ENCODE measurements at places on chromosomes 2 and 18.

GRCh38 chr18:11872479-11873136 lies 21.4 kb downstream of the CHMP1B start:
- DNase-seq, result no peak

DNA sequence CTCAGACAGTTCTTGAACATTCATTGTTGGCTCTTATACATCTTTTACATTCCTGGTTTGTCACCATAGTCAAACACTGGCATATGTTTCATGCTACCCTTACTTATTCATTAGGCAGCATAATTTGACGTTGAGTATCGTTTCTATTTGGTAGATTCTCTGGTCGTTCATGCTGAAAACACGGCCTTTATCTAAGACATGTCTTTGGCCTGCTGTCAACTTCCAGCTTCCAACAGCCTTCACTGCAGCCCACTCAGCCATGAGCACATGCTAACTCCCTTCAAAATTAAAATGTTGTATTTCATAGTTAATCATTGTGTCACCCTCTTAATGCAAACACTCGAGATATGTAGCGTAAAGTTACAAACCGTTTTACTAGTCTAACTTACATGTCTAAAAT lies 493.0 kb upstream of the NRP2 start:
- DNase-seq, result no peak

DNA sequence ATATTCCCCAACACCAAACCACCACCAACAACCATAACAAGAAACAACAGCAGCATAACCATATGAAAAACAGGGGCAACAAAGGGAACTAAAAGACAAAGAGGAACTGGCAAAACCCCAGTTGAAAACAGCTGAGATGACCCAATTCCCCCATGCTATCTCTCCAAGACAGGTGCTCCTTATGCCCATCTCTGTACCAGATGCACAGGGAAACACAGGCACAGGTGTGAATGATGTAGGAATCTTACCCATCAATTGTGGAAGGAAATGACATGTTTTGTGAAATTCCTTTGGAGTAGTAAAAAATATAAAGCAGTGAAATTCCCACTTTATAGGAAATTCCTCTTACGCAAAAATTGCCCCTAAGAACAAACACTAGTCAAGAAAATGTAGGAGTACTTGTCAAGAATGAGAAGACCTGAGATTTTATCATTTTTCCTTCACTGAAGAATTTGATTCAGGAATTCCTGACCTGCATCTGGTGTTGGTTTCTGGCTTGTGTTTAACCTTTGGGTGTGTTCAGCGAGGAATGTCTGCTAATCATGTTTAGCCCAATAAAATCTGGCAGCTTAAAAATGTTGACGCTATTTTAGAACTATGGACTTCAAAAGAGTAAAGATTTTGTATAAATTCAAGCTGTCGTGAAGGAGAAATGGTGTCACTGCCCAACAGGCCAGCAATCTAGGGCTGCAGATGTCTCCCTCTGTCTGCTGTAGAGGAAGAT lies 67.7 kb upstream of the ARHGAP28 start:
- no peak for DNase-seq

DNA sequence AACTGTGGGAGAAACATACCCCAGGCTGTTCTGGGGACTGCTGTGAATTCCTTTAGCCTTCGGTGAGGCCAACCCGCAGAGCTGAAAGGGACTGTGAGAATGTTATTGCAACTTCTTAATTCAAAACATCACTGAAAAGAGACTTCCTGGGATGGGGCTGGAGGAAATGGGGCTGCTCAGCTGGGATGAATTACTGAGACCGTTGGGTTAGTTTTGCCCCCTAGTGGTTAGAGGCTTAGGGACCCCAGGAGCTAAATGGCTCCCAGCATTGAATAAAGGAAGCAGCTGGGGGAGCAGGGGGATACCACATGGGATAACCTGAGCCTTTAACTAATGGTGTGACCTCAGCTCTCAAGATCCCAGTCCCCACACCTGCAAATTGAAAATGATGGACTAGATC lies 941.1 kb upstream of the FANCL start:
- peak; percentile 2 for DNase-seq

Data from H54 (cell line).